ENCODE measurements at places on chromosomes 3 and 15.

GRCh38 chr3:187807086-187807862, 62.0 kb upstream of the BCL6 start:
- DNase-seq = no peak

DNA sequence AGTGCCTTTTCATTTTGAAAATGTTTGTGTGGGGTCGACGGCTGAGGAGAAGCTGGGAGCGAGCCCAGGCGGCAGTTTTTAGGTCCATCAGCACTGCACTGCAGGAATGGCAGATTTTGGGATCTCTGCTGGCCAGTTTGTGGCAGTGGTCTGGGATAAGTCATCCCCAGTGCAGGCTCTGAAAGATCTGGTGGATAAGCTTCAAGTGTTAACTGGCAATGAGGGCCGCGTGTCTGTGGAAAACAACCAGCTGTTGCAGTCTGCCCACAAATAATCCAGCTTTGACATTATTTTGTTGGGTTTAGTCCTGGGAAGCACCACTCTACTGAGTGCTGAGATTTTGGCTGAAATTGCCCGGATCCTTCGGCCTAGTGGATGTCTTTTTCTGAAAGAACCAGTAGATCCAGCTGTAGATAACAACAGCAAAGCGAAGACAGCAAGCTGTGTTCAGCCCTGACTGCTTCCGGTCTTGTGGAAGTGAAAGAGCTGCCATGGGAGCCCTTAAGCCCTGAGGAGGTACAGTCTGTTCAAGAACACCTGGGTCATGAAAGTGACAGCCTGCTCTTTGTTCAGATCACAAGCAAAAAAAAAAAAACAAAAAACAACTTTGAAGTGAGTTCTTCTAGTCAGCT, 13.1 kb upstream of the ANP32A start:
- no peak for DNase-seq

DNA sequence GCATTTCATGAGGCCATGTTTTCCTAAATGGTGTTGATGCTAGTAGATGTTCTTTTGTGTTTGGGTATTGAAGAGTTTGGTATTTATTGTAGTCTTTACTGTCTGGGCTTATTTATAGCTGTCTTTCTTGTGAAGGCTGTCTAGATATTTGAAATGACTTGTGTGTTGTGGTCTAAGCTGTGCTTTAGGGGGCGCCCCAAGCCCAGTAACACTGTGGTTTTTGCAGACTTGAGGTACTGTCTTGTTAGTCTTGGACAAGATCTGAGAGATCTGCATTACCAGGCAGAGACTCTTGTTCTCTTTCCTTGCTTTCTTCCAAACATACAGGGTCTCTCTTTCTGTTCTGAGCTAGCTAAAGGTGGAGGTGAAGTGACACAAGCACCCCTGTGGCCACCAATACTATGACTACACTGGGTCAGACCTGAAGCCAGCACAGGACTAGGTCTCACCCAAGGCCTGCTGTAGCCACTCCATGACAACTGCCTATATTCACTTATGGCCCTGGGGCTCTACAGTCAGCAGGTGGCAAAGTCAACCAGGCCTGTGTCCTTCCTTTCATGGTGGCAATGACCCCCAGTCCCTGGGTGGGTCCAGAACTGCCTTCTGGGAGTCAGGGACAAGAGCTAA, 152.1 kb upstream of the TBC1D5 start:
- DNase-seq = no peak

GRCh38 chr3:147797095-147797494, 387.9 kb downstream of the ZIC1 start:
- DNase-seq = no peak

- DNase-seq = no peak
Observed at GRCh38 chr3:96478496-96478895, 335.9 kb upstream of the EPHA6 start.

DNA sequence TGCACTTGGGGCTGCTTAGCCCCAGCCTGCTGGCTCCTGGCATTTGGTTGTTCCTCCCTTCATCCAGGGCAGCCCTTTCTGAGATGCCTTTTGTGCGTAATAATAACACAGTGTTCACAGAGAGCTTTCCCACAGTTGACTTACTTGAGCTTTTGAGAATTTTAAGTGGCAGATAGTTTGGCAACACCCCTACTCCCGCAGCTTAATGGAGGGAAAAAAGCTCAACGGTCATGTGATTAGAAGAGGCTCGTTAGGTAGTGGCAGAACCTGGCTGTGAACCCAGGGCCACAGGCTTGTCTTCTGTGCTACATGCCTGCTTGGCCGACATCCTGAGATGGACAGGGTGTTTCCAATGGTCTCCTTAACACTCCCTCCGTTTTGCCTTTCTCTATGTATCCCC, 4.7 kb downstream of the KBTBD13 start:
- DNase-seq = peak; percentile 71

DNA sequence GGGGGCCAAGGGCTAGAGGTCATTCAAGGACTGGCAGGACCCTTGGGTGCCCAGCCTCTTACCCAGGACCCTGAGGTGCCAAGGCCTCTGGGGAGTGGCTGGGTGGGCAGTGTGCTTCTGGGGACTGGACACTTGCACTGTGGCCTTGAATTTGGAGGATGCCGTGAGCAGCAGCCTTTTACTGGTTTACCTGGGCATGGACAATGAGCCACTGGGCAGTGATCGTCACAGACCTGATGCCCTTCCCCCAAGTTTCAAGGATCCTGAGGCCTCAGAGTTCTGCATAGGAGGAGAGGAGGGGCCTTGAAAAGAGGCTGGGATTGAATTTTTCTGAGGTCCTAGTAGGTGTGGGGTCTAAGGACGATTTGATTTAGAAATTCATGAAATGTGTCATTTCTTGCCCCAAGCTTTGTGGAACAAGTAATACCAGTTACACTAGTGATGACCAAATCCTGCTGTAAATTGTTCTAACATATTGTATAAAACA, 146.1 kb upstream of the TPM1 start:
- DNase-seq = no peak

DNA sequence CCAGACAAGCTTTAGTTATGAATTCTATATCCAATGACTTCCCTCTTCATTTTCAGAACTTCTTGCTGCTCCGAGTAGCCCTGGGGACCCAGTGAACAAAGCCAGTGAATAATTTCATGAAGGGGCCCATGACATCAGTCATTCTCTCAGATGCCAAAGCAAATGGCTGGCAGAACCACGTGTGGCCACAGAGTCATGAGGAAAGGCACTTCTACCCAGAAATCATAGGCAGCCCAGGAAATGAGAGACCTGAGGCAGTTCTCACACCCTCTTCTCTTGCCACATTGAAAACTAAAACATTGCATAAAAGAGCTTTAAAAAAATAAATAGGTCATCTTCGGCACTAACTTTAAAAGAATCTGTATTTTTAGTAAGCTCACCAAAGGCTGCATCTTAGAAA, 4.3 kb upstream of the UACA start:
- DNase-seq = peak; percentile 29

GRCh38 chr3:46984591-46985459, 5.4 kb downstream of the NBEAL2 start:
- DNase-seq = no peak
